ENCODE measurements at places on chromosomes 13 and 19. TPM values are rescaled to one million over a fixed set of nuclear protein-coding genes. Genes with fewer than 3 reads are reported as not detected.
A peak's percentile ranks its signal among the peaks of the same experiment; 100 is the strongest.

The NLRP9 gene
- not detected for total RNA-seq

- no peak for DNase-seq
- no peaks in the 10 kb centered on the region for H3K27me3 ChIP-seq
- H3K36me3 ChIP-seq, result no peaks in the 10 kb centered on the region
- H3K4me1 ChIP-seq, result peaks cover 1% of the 10 kb centered on the region
Measured at GRCh38 chr19:40457048-40457447, 8.5 kb downstream of the BLVRB start.

DNA sequence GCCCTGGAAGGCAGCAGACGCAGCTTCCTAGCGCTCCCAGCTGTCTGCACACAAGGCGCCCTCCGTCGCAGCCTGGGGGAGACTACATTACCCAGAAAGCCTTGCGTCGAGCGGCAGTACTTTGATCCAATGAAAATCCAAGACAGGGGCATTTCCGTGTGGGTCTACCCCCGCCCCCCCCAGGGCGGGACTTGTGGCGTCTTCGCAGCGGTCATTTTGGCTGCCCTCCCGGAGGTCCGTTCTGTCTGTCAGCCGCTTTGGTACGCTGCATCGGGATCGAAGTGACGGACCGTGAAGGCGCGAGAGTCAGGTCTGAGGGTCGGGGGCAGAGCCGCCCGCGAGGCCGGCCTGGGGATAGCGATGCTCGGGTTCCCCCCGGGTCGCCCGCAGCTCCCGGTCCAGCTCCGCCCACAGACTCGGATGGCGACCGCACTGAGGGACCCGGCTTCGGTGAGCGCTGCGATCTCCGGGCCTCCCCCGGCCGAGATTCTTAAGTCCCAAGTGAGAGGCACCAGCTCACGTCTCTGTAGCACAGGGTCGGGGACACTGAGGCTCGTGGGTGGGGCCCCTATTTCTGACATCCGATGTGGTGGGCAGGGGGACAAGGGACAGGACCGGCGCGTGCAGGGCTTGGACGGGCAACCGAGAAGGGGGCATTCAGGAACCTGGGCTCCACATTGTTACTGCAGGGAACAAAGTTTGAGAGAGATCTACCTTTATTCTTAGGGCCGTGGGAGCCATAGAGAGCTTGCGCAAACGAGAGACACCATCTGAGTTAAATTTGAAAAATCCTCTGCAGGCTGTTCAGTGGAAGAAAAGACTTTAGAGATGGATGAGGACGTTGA, at the start of gene ZNF211:
ZNF211 (plus strand) TSS at position 182 of the 845 bp plus-strand sequence; CDS start at position 361, 179 bp downstream.
- peak within 1 kb of the TSS; percentile 95 for H3K4me3 ChIP-seq
- peaks cover 15% of the 10 kb centered on the region for H3K4me1 ChIP-seq
- DNase-seq, result peak; percentile 82
- peak within 1 kb of the TSS; percentile 94 for H3K27ac ChIP-seq

- H3K4me3 ChIP-seq, result no peak overlapping the region
- peaks cover 43% of the 10 kb centered on the region for H3K4me1 ChIP-seq
- no peaks in the 10 kb centered on the region for H3K27me3 ChIP-seq
- no peak for DNase-seq
- H3K27ac ChIP-seq, result no peak overlapping the region
Measured at GRCh38 chr13:27601803-27602202, 18.5 kb downstream of the LNX2 start.

GRCh38 chr13:94129490-94129894, 350.0 kb downstream of the DCT start:
- H3K27me3 ChIP-seq, result no peaks in the 10 kb centered on the region
- H3K4me1 ChIP-seq, result peaks cover 36% of the 10 kb centered on the region
- H3K4me3 ChIP-seq, result no peak overlapping the region
- no peak overlapping the region for H3K27ac ChIP-seq
- peaks cover 1% of the 10 kb centered on the region for H3K36me3 ChIP-seq

DNA sequence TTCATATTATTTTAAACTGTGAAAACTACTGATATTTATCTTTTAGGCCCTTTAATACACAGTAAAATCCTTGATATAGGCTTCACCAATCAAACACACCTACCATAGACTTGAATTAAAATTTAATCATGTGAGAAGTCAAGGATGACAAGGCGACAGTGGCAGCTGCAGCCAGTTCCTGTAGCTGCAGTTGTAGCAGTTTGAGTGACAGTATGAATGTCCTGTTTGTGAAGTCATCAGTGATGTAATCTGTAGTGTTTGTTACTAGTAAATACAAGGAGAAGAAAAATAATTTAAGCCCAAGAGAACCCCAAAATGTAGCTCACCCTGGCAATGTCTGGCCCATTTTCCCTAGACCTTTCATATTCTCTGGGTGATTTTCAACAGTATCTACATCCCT, 897.0 kb downstream of the SLITRK6 start:
- no peaks in the 10 kb centered on the region for H3K36me3 ChIP-seq
- no peak overlapping the region for H3K4me3 ChIP-seq
- no peak overlapping the region for H3K27ac ChIP-seq
- H3K27me3 ChIP-seq, result no peaks in the 10 kb centered on the region
- H3K4me1 ChIP-seq, result peaks cover 2% of the 10 kb centered on the region
- DNase-seq, result no peak

- no peak overlapping the region for H3K4me3 ChIP-seq
- peaks cover 4% of the 10 kb centered on the region for H3K4me1 ChIP-seq
- no peaks in the 10 kb centered on the region for H3K27me3 ChIP-seq
- DNase-seq, result no peak
- no peak overlapping the region for H3K27ac ChIP-seq
Measured at GRCh38 chr13:99314640-99315176, 7.5 kb upstream of the GPR183 start.
